AG04450 (cell line): ENCODE measurements at places on chromosomes 7 and 10. TPM values are rescaled to one million over a fixed set of nuclear protein-coding genes. Genes with fewer than 3 reads are reported as not detected.

The AOAH gene
- not detected in 2 replicates for polyA plus RNA-seq

The LRIT1 gene
- not detected in 2 replicates for polyA plus RNA-seq

The H2BK1 gene
- polyA plus RNA-seq: not detected in 2 replicates

The NACAD gene
- 0.64 and 1.7 TPM in 2 replicates for polyA plus RNA-seq

The GDF2 gene
- not detected in 2 replicates for polyA plus RNA-seq

The XPNPEP1 gene
- polyA plus RNA-seq: 134 and 209 TPM in 2 replicates

The MYPN gene
- polyA plus RNA-seq: 2.6 and 2.9 TPM in 2 replicates

The PRSS58 gene
- not detected in 2 replicates for polyA plus RNA-seq

The FUOM gene
- 17.8 and 24.3 TPM in 2 replicates for polyA plus RNA-seq

The PHKG1 gene
- polyA plus RNA-seq: 0.20 and 0.26 TPM in 2 replicates

The ANKRD61 gene
- 0.19 and 0.22 TPM in 2 replicates for polyA plus RNA-seq
